ENCODE measurements at places on chromosomes 6 and 20.

DNA sequence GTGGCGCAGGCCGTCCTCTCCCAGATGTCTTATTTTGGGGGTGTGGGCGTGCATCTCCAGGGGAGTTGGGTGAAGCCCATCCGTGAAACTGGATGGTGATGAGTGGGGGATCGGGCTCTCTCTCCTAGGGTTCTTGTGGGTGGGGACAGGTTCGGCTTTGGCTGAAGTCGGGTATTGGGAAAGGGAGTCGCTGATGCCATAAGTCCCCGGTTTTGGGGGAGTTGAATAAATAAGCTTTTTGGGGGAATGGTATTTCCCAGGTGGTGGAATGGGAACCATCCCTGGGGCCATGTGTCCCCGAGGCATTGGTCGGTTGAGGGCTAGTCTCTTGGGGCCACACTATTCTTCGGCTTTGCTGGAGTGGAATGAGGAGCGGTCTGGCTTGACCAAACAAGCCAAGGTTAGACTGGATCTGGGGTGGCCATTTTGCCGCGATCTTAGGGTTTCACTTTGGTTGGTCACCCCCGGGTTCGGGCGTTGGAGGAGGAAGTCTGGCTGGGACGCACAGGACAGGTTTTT is 481 bp downstream of the ZNF133 start:
- DNase-seq: no peak

- no peak for DNase-seq
Measured at GRCh38 chr6:96194675-96195074, 178.9 kb downstream of the FUT9 start.

DNA sequence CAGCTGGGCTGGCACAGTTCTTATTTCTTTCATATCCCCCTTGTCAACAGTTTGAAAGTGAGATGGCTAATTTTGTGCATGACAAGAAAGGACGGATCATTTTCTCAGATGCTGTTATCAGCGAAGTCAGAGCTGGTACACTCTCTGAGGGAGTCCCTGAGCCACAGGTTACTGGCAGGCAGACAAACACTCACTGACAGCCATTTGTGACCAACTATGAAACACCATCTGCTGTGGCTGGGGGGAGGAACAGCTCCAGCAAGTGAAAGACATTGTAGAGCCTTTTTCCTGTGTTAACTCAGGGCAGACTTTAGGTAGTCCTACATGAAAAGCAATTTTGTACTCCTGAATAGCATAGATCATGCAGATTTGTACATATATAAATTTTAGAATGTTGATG is 22.2 kb downstream of the OLIG3 start:
- DNase-seq: no peak

- DNase-seq: no peak
Measured at GRCh38 chr20:61989741-61990140, 75.9 kb downstream of the TAF4 start.

- DNase-seq: no peak
Measured at GRCh38 chr6:10687582-10687981, 6.8 kb downstream of the C6orf52 start.

GRCh38 chr6:1123386-1124375 is 188.2 kb upstream of the FOXQ1 start:
- no peak for DNase-seq

GRCh38 chr6:106069478-106069877 is 16.7 kb upstream of the PRDM1 start:
- DNase-seq: no peak

- no peak for DNase-seq
Measured at GRCh38 chr20:22404419-22405170, 179.8 kb downstream of the FOXA2 start.

- no peak for DNase-seq
Measured at GRCh38 chr6:133243723-133244305, 2.7 kb downstream of the EYA4 start.

- DNase-seq: no peak
Measured at GRCh38 chr20:61880706-61881105, 185.0 kb downstream of the TAF4 start.

GRCh38 chr6:159324596-159324995 is 155.4 kb downstream of the FNDC1 start:
- no peak for DNase-seq

GRCh38 chr6:140045116-140045515 is 670.7 kb upstream of the CITED2 start:
- no peak for DNase-seq

GRCh38 chr6:26183237-26183580 is 96.0 kb downstream of the HFE start:
- DNase-seq: no peak

- no peak for DNase-seq
Measured at GRCh38 chr6:161192636-161193411, 81.0 kb downstream of the AGPAT4 start.

DNA sequence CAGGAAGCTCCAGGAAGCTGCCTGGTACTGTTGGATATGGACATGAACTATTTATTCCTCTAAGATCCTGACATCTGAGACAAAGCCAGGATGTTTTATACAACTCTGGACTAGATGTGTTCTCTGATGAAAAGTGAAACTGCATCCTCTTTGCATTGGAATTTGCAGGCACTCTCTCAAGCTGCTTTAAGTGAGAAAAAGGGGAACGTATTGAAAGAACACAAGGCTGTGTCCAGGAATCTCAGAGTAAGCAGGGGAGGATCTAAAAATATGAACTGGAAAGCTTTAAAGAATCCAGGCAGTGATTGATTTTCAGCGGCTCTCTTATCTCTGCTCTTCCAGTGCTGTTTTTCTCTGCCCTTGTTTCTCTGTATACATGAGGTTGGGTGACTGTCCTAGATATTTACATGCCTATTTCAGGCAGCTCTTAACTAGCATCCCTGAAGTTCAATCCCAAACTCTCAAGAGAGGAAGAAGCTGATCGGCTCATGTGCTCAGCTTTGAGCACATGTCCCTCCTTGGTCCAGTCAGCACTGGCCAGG is 193.8 kb downstream of the PLCB4 start:
- no peak for DNase-seq

DNA sequence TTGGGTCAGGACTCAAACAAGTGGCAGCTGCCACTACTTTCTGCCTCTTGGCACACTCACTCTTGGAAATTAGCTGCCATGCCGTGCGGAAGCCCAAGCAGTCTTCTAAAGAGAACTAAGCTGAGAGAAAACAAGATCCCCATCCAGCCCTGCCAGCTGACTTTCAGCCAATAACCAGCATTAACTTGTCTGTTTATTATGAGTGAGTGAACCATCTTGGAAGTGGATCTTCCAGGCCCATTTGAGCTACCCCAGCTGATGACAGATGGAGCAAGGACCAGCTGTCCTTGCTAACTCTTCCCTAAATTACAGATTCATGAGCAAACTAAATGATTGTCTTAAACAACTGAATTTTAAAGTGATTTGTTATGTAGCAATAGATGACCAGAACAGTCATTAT is 73.9 kb upstream of the RBM24 start:
- DNase-seq: no peak

DNA sequence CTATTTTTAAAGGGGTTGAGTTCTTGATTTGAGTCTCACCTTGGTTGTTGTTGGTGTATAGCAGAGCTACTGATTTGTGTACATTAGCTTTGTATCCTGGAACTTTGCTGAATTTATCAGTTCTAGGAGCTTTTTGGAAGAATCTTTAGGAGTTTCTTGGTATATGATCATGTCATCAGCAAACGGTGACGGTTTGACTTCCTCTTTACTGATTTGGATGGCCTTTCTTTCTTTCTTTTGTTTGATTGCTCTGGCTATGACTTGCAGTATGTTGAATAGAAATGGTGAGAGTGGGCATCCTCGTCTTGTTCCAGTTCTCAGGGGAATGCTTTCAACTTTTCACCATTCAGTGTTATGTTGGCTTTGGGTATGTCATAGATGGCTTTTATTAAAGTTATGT is 64.0 kb downstream of the CDYL start:
- no peak for DNase-seq

DNA sequence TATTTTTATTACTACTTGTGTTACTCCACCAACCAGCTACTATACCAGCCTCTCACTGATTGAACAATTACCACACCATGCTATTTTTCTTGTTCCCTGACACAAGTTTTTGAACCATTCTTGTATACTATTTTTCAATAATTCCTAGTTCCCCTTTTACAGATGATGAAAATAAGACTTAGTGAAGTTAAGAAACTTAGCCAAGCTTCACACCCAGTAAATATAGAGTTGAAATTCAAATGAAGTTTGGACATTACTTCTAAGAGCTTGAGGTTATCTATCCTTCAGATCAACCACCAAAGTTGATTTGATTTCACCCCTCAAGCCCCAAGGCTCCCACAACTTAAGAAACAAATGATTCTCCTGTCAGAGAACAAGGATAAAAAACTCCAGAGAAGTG is 13.1 kb upstream of the BCAS1 start:
- DNase-seq: no peak

- no peak for DNase-seq
Measured at GRCh38 chr6:87407561-87407900, 241 bp upstream of the CFAP206 start.

GRCh38 chr6:6331393-6331792 is 10.9 kb upstream of the F13A1 start:
- DNase-seq: no peak

DNA sequence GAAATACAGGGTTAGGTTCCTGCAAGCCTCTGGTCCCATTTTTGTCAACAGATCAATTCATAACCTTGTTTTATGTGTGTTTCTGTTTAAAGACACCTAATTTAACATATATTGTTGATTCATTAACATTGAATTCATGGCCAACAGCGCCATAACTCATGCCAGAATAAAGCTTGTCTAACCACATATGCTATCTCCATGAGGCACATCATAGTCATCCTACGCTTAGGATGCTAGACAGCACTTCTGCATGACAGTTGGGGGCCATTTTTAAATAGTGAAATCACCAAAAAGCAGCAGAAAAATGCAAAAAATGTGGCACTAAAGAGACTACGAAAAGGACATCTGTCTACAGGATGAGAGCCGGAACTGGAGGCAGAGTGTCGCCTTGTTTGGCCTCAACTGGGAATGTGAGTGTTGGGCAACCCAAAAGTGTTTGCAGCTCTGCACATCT is 37.9 kb downstream of the TRAM2 start:
- no peak for DNase-seq

- no peak for DNase-seq
Measured at GRCh38 chr20:63821811-63822210, 9.3 kb downstream of the ZBTB46 start.

- DNase-seq: no peak
Measured at GRCh38 chr20:25247000-25247517, 826 bp upstream of the PYGB start.

DNA sequence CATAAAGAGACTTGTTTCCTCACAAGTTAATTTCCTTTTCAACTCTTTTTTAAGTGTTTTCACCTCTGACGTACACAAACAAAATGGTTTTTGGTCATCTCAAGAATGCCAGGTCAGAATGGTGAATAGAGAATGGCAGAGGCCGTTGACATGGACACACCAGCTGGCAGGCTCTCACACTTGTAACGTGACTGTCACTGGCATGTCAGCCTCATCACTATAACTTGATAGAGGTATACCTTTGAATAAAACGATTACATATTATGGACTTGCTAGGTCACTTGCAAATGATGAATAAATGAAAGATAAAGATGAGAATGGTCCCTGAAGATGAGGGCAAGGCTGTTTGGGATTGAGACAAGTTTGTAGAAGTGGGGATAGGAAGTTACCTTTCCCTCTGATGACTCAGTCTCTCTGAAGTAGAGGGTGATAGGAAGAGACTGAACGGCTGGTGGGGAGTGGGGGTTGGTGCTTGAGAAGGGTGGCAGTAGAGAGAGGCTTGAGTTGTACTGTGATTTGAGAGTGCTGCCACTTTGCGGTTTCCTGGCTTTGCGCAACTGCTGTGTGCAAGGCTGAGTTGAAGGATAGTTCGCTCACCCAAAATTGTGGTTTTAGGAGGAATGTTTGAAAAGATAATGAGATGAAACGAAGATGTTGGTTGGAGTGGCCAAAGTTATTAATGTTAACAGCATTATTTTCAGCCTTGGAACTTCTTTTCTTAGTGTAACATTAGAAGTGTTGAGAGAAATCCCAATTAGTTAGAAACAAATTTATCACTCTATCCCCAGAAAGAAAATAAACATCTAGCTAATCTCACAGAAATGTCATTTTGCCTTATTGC is 30.3 kb downstream of the TBPL1 start:
- peak; percentile 36 for DNase-seq

DNA sequence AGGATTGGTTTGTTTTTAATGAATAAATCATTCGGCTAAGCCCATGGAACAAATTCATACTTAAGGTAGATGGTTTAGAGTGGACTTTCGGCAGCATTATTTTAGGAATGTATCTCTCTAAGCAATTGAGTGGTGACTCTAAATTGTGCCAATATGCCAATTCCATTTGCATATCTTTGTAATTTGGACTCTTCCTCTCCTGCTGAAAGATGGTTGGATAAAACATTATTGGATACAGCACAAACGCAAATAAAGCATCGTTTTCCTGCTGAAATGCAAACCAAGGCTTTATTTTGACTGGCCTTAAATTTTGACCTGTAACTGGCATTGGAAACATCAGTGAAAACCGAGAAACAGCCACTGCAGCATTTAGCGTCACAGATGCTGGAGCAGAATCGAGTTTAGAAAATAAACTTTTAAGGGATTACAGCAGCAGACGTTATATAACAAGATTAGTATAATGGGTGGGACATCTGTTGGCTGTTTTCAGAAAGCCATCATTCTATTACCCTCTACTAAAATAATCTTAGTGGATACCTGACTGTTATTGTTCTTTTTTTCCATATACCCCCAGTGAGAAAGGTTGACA is 726.0 kb downstream of the KIF16B start:
- DNase-seq: no peak

- DNase-seq: no peak
Measured at GRCh38 chr20:49516916-49517804, 34.7 kb upstream of the KCNB1 start.
